ENCODE measurements at places on chromosomes 7 and 10. TPM values are rescaled to one million over a fixed set of nuclear protein-coding genes. Genes with fewer than 3 reads are reported as not detected.

ACBD5 gene
- total RNA-seq: 11.7 TPM

GRID2IP gene
- total RNA-seq: not detected

MUC3A gene
- not detected for total RNA-seq

GARS1 gene
- 105 TPM for total RNA-seq

DNA sequence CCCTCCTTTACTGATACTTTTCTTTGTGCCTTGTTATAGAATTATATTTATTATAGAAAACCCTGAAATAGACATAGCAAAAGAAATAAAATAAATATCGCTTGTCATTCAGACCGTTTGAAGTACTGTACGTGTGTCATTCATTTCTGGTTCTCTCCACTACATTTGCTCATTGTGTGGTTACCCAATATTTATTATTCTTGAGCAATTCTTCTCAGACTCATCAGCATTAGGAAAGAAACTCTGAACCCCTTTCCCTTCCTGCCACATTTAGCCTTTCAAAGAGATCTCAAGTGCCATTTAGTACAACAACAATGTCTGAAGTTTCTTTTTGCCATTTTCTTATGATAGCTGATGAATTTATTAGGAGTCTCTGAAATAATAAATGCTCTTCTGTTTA lies 154.1 kb downstream of the KIAA1217 start:
- DNase-seq: peak; percentile 57

GRCh38 chr7:112036071-112036470 lies 170.1 kb downstream of the DOCK4 start:
- DNase-seq: peak; percentile 53

SUN3 gene
- total RNA-seq: not detected

All from IMR-90 (cell line).